ENCODE measurements at places on chromosomes 6 and 20.

DNA sequence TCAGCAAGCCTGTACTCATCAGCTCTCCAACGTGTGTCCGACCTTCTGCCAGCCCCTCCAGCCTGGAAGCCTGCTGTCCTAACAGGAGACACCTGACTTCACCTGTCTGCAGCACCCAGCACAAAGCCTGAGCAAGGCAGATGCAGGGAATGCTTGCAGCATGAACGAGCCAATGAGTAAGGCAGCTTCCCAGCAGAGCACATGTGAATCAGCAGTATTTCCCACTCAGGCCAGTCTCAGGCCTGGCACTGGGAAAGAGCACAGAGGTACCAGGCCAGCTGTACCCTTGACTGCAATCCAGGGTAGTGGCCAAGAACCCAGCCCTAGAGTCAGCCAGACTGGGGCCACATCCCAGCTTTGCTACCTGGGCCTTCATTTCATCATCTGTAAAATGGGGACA lies 120.8 kb downstream of the MAFB start:
- no peak for DNase-seq

GRCh38 chr6:146526192-146526591 lies 17.4 kb upstream of the RAB32 start:
- no peak for DNase-seq

DNA sequence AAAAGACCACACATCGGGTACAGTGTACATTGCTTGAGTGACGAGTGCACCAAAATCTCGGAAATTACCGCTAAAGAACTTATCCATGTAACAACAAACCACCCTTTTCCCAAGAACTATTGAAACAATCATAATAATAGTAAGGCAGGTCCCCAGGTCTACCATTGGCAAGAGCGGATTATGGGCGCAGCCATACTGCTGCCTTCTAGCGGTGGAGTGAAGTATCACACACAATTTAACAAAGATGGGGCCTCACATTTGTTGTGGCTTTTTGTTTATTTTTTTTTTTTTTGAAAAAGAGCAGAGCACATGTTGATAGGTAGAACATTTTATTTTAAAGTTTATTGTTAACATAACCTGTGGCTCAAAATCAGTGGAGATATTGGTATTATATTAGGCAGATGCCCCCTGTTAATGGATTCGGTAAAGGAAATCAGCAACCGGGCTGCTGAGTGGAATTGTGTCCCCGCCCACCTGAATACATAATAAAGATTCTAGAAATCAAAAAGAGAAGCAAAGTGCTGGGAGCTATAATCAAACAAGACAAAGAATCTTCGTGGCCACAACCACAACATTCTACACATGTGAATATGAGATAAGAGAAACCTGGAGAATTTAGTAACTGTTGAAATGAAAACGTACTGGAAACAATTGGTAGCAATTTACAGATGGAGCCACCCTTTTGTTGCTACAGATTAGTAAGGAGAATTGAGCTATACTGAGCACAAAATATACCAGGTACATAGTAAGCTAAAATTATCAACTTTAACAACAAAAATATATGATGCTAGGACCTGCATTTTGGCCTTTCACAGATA lies 94.2 kb upstream of the EXOC2 start:
- DNase-seq, result peak; percentile 23

DNA sequence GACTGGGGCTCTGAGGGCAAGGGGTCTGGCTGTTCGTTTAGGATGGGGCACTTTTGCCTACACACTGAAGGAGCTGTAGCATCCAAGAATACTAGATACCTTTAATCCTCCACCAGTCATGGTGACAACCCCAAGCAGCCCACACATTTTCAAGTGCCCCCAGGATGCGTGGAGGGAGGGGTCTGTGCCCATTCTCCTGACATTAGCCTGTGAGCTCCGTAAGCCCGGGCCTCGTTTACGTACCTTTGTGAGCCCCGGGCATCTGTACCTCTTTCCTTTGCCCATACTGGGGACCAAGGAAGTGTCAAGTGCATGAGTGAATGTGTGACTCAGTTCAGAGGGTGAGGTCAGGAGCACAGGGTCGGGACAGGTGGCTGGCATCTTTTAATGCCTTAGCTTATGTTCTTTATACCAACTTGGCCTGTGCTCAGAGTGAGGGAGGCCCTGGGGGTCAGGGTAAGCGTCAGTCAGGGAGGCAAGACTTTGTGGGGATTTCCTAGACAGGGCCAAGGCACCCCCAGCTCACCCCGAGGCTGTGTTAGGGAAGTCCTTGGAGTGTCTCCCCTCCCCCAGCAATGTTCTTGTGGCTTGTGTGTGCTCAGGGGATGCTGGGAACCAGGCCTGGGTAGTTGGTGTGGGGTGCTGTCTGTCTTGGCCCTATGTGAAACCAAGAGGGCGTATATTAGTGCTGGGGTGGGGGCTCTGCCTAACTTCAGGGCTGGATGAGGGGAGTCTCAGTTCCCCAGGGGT lies 12.9 kb downstream of the VEGFA start:
- DNase-seq, result no peak

DNA sequence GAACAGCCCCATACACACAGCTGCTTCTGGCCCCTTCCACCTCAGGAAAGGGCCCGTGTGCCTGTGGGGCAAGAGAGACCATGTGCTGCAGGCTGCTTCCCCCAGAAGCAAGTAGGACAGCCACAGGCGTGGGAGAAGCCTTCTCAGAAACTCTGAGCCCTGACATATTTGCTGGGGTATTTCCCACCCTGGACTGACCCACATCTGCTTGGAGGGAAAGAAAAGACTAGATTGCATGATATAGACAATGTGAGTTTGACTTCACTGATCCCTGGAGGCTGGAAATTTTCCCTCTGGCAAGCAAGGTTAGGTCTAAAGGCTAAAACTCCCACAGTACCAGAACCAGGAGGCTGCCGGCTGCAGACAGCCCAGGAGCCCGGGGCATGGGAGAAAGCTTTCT lies 213.3 kb upstream of the SSTR4 start:
- DNase-seq, result no peak

- DNase-seq, result no peak
Measured at GRCh38 chr6:166023273-166023989, 144.2 kb downstream of the TBXT start.

DNA sequence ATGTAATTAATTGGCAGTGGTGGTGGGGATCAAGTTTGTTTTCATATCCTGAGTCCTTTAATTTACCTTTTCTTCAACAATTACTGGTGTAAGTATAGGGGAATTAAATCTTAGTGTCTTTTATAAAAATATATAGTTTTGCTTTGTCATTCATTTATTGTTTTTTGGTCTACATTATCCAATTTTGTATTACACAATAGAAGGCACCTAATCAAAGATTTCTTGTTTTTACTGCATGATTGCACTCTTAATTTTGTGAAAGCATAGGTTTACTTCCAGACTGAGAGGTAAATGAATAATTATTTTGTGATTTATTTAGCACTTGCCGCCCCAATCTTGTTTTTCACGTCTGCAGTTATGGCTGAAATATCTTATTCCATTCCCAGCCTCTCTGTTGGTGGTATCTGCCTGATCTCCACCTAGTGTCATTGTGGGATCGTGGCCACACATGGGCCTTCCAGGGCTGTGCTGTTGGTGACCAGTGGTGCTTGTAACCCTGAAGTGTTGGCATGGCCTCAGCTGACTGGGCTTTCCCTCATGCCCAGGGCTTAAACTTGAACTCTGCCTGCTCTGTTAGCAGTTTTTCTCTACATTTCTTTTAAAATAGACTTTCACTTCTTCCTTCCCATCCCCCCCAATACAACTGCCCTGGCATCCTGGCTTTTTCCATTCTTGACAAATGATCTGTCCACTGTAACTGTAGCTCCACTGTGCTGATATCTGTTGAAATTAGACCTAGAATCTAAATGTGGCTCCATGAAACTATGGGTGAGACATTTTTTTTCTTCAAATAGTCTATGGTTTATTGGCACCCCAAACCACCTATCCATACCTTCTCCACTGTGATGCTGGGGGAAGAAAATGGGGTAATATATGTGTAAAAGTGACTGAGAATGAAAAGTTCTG lies 24.8 kb downstream of the E2F3 start:
- DNase-seq, result no peak

GRCh38 chr6:139231206-139231605 lies 60.6 kb downstream of the TXLNB start:
- no peak for DNase-seq

DNA sequence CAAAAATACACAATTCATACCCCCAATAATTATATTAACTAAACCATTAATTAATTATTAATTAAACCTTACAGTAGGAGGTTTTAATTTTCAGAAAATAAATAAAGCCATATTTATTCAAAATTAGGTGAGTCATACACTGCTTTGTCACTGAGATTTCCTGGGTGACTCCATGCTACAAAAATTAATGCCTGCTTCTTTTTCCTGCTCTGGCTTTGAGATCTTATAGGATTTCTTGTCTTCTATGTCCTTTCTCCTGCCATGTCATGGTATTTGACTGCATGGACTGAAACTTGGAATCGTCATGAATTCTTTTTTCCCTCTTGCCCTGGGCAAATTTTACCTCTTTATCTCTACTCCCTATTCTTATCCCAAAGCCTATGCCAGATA lies 133.2 kb downstream of the PHACTR1 start:
- DNase-seq, result no peak

GRCh38 chr6:26199773-26200764 lies 112.8 kb downstream of the HFE start:
- DNase-seq, result no peak

DNA sequence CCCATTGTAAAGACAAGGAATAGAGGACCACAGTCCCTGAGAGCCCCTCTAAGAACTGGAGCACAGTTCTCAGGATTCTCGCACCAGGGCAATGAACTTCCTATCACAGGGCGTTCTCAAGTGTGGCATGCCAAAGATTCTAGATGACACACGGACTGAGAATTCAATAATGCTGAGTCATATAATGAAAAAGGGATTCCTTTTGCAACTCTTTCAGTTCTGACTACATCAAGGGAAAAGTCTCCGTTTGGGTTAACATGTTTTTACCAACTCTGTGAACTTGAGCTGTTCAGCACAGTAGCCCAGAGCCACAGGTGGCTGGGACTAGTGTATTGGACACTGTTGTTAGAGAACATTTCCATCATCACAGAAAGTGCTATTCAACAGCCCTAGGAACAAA lies 3.4 kb downstream of the MED20 start:
- no peak for DNase-seq

DNA sequence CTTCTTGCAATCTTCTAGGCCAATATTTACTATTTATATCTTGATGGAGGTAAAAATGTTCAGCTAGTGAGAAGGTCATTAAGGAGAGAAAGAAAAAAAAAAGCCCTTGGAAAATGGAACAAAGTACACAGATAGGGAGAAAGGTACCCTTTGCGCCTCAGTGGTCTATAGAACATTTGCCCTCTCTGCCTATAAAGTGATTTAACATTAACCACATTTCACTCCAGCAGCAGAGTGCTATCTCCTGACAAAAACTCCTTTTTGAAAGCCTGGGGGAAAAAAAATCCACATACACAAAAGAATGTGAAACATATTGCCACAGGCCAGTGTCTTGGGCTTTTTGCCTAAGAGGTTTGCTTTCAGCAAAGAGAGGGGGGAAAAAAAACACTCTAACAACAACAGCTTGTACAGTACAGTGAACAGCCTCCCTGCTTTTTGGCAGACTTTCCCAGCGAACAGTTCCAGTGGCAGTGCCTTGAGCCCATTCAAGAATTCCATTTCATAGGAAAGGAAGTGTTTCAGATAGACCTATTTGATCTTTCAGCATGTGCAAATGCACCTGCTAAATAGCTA lies 695 bp downstream of the ARHGAP18 start:
- no peak for DNase-seq

DNA sequence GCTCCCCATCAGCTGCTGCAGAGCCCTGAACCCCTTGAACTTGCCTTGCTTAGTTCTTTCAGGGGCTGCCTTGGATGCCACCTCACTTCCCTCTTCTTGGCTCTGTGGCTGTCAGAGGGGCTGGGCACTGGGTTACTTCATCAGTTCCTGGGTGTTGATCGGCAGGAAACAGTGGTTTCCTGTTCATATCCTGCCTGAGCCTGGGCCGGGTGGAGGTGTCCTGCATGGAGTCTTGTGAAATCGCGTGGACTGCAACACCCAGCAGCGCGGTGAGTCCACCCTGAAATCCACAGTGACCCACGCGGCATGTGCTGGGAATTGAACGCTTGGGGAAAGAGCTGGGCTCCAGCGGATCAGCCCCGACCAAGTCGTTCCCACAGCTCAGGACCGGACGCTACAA lies 97.5 kb downstream of the CDH26 start:
- DNase-seq, result peak; percentile 18

DNA sequence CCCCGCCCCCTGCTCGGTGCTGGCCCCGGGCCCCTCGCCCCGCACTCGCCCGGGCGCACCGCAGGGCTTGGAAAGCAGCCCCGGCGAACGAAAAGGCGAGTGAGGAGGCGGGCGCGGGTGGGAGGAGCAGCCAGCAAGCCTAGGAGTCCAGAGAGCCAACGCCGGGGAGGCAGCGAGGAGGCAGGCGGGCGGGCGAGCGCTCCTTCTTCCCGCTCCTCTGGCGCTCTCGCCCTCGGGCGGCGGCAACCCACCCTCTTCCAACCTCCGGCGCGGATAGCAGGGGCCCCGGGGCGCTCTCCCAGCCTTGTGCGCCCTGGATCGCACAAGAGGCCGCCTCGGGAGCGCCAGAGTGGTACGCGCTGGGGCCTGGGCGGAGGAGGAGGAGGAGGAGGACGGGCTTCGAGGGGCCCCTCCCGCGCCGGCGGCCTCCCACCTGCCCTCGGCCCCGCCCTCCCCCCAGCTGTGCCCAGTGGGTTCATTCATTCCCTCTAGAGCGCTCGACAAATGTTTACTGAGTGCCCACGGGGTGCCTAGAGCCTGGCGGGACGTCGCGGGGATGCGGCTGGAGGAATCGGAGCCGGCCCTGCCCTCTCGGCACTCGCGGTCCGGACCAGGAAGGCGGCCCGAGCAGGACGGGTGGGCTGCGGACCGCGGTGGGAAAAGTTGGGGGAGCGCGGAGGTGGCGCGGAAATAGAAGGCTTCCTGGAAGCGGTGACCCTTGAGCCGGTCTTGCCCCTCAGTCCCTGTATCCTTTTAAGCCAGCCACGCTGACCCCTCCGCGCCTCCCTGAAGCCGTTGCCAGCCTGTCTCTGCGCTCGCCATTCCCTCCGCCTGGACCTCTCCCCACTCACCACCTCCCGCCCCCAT lies at the start of gene BMP7:
Gene BMP7, minus strand, starts transcription at position 351 of the 867 bp plus-strand sequence. CDS start 519 bp downstream, outside the sequence.
- no peak for DNase-seq

- DNase-seq, result peak; percentile 5
Measured at GRCh38 chr6:39934131-39934757, at the start of gene MOCS1. Gene MOCS1, minus strand, starts transcription at chr6:39934462. Its CDS starts 45 bp downstream, at chr6:39934417.

DNA sequence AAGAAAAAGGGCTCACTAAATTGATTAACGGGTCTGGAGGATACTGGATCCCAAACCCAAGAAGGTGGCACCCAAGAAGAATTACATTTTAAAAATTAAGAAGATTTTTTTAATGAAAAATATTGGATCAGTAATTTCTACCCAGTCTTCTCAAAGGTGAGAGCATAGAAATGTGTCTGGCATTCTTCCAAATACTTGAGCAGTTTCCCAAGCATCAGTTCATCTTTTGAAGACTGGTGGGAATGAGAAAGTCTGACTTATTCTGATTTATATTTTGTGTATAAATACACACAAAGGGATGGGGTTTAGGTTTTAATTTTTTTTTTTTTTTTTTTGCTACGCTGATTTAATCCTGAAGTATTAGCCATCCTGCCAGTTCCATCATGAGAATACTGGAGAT lies 3.3 kb downstream of the MGME1 start:
- DNase-seq, result no peak

- no peak for DNase-seq
Measured at GRCh38 chr20:49381558-49382493, 100.6 kb downstream of the KCNB1 start.

GRCh38 chr6:49890988-49891387 lies 24.7 kb upstream of the CRISP1 start:
- no peak for DNase-seq

Data from B cell (primary cell).